Suprapubic skin (tissue), 4 donors: ENCODE measurements at places on chromosomes 5 and 9. TPM values are rescaled to one million over a fixed set of nuclear protein-coding genes. Genes with fewer than 3 reads are reported as not detected.

The FCN2 gene
- not detected for total RNA-seq

The PNPLA7 gene
- total RNA-seq, result 28.9 TPM

The CTXN3 gene
- total RNA-seq, result not detected

The AGXT2 gene
- total RNA-seq, result not detected

The PCDHB5 gene
- total RNA-seq, result 0.76 TPM

The MCIDAS gene
- total RNA-seq, result not detected

The PCDHA9 gene
- 0.32 TPM for total RNA-seq

The CARD9 gene
- total RNA-seq, result 3.7 TPM

The TAF11L10 gene
- not detected for total RNA-seq
